ELR (cell line): ENCODE measurements at places on chromosomes 12 and 14.

GRCh38 chr12:110170535-110171185 is 46.5 kb downstream of the IFT81 start:
- DNase-seq, result no peak

GRCh38 chr14:70354204-70354603 is 5.3 kb downstream of the COX16 start:
- no peak for DNase-seq

- no peak for DNase-seq
These were observed 129.6 kb downstream of the AKAP6 start for GRCh38 chr14:32458720-32459119.

DNA sequence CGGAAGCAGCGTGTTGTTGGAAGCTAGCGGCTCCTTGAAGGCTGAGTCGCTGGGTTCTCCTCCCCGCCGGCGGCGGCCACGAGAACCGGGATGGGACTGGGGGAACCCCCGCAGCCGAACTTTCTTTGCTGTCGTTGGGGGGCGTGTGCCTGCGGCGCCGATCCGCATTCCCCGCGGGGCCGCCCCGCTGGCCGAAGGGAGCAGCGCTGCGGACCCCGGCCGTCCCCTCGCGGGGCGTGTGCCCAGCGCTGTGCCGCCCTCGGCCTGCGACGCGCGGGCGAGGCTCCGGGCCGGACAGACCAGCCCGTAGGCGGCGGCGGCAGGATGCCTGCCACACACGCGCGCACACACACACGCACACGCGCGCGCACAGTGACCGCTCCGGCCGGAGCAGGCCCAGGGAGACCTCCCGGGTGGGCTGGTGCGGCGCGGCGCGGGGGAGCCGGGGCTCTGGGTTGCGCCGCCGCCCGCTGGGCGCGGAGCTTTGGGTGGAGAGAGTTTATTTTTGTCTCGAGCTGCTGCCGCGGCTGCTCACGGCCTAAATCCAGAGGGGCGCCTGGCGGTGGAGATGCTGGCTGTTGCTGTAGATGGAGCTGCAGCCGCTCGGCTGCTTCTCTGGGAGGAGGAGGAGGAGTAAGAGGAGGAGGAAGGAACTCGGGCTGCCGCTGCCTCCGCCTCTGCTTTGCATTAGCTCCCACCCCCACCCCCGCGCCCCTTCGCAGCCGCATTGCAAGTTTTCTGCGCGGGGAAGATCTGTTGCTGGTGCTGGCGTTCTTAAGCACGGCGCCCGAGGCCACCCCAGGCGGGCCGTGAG is at the start of gene SAMD4A:
SAMD4A (plus strand) TSS at position 719 of the 814 bp plus-strand sequence. CDS start 789 bp downstream, outside the sequence.
- peak; percentile 88 for DNase-seq

GRCh38 chr14:29993143-29993542 is 65.5 kb upstream of the PRKD1 start:
- DNase-seq, result no peak

GRCh38 chr14:83842547-83842946 is 1687.4 kb upstream of the FLRT2 start:
- DNase-seq, result no peak

- peak; percentile 50 for DNase-seq
These were observed 63.6 kb upstream of the PWP1 start for GRCh38 chr12:107622001-107622400.

DNA sequence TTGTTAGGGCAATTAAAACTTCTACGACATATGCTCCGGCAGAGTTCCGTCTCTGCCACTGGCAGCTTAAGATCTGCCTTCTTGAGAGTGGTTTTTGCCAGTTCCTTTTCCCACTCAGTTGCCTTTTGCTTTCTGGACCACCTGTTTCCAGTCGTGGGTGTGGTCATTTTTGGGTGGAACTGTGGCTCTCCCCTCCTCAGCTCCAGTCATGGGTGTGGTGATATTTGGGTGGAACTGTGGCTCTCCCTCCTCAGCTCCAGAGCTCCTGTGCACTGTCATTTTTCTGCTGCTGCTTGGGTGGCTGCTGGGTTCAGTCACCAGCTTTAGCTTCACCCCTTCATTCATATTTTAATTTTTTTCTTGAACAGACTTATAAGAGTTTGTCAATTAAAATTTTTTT is 25.3 kb downstream of the WDR20 start:
- DNase-seq, result no peak

- no peak for DNase-seq
These were observed 7.8 kb downstream of the GOLGA5 start for GRCh38 chr14:92801917-92802316.

DNA sequence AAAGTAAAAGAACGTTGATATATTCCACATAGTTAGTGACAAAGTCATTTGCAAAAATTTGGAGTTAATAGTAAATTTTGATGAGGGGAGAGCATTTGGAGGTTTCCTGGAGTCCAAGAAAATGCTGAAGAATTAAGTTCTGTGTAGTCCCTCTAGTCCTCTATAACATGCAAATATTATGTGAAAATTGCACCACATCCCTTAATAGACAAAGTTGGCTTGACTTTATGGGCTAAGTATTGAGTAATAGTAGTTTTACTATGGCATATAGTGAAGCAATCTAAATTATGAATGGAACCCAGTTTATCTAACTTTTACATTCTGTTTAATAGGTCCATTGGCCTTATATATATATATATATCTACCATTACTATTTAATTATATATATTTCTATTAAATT is 66.4 kb upstream of the DCN start:
- DNase-seq, result no peak

GRCh38 chr14:102795060-102795925 is 18.0 kb downstream of the TRAF3 start:
- DNase-seq, result peak; percentile 85

GRCh38 chr14:92603309-92604242 is 90.0 kb downstream of the RIN3 start:
- DNase-seq, result no peak

GRCh38 chr12:50542448-50542847 is 37.7 kb downstream of the DIP2B start:
- DNase-seq, result peak; percentile 71

DNA sequence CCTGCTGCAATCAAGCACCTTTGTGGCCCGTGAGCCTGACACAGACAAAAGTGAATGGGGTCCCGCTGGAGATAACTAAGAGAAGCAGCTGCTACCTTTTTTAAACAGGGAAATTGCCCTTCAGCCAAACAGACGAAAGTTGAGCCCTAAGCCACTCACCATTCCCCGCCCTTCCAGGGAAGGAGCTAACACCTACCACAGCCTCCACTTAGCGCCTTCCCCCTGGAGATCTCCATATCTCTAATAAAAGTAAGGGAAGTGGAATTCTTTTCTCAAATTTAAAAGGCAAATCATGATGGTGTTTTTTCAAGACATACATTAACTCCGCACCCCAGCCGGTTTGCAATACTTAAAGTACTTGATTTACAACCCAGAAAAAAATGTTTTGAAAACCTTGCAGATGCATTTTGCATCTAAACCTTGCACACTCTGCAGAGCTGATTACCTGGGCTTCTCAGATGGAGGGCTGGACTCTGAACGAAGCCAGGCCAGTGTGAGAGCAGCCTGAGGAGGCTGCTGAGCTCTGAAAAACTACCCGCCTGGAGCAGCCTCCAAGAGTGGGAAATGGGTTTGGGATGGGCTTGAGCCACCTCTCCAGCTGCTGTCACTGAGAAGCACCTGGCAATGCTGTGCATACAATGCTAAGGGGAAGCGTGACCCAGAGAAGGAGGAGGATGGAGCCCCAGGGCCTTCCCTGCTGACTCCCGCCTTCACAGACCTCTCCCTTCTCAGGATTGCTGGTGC is 10.0 kb downstream of the NUAK1 start:
- no peak for DNase-seq
